ENCODE measurements at places on chromosomes 2 and 18.
A peak's percentile ranks its signal among the peaks of the same experiment; 100 is the strongest.

- no peak for DNase-seq
Observed at GRCh38 chr2:33336036-33336625, 140.3 kb upstream of the RASGRP3 start.

GRCh38 chr2:33134086-33134771, 187.5 kb downstream of the LTBP1 start:
- DNase-seq: no peak

DNA sequence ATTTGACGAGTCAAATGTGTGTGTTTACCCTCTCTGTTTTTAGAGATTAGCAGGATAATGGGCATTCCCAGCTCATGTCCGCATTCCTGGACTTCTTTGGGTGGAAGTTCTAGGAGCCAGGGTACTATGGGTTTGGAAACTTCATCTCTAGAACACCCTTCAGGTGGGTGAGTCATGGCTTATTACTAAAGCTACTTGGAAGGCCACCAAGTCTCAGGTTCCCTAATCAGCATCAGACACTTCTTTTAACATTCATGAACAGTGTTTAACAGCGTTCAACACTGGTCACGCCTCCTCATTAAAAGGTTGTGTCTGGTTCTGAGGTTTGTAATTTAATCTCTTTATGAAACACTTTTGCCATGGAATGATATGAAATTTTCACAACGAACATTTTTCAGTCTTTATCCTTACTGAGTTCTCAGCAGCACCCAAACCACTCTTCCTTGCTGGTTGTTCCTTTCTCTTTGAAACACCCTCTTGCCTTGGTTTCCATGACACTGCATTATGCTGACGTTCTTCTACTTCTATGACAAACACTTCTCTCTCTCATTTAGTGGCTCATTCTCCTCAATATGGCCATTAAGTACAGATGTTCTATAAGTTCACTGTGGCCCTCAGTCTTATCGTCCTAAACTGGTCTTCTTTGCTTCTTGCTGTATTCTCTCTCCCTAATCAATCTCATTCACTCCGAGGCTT, 49.3 kb downstream of the MMADHC start:
- DNase-seq: peak; percentile 59

GRCh38 chr2:217077831-217078407, 218.1 kb upstream of the TNP1 start:
- no peak for DNase-seq

GRCh38 chr18:24552218-24552617, 91.8 kb downstream of the HRH4 start:
- DNase-seq: no peak

DNA sequence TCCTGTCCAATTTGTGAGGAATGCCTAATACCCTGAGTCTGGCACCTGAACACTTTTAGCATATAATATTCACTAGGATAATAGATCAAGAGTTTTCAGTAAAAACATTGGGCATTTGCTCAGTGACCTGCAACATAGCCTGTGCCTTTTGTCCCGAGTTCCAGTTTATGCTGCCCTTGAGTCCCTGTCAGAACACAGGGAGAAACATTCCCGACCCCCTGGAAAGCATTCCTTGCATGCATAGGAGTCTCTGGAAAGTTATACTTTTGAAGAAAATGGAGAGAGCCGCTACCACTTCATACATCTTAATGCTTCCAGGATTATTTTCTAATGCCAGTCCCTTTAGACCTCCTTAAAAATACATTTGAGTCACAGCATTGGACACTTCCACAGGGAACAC, 107.3 kb downstream of the PLCL1 start:
- no peak for DNase-seq

- no peak for DNase-seq
Observed at GRCh38 chr18:6449213-6449612, 34.5 kb upstream of the L3MBTL4 start.

DNA sequence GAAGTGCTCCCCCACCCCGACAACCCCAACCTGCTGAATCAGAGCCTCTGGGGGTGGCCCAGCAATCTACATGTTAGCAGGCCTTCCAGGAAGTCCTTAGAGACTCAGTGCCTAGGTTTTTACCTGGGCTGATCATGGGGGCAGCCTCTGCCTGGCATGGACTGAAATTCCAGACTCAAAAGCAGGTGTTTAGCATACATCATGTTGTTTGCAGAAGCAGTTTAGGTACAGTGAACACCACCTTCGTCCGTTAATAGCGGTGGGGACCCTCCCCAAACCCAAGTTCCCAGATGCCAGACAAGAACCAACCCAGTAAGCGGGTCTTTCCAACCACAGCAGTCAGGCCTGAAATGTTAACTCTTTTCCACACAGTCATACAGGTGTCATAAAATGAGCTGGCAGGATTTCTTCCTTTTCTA, 26.4 kb upstream of the GALR1 start:
- DNase-seq: no peak

DNA sequence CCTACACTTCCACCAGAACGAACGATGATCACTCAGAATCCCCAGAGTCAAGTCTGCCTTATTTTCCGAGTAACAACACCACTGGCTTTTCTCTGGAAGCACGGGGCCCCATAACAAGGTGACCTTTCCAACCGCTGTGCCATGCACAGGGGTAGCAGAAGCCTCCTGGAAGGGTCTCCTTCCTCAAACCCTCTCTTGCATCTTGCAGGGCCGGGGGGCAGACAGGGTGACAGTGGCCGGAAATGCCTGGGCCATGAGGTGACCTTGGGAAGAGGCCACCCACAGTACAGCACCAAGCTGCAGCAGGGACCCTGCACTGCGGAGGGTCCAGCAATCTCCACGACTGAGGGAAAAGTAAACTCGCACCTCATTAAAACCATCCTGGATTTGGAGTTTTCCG, 108.5 kb downstream of the PXDN start:
- DNase-seq: no peak
